ENCODE measurements at places on chromosomes 6 and 20. TPM values are rescaled to one million over a fixed set of nuclear protein-coding genes. Genes with fewer than 3 reads are reported as not detected.

GRCh38 chr6:938271-938905, 245.4 kb upstream of the EXOC2 start:
- H3K4me1 ChIP-seq: no peaks in the 10 kb centered on the region
- H3K27me3 ChIP-seq: peaks cover 29% of the 10 kb centered on the region
- no peak overlapping the region for H3K4me3 ChIP-seq

- no peaks in the 10 kb centered on the region for H3K4me1 ChIP-seq
- H3K27ac ChIP-seq: no peak overlapping the region
Observed at GRCh38 chr6:84448331-84448730, 220.9 kb upstream of the CEP162 start.

- no peak overlapping the region for H3K4me3 ChIP-seq
- H3K27ac ChIP-seq: no peak overlapping the region
- no peak for DNase-seq
- no peaks in the 10 kb centered on the region for H3K36me3 ChIP-seq
- no peaks in the 10 kb centered on the region for H3K4me1 ChIP-seq
- no peaks in the 10 kb centered on the region for H3K27me3 ChIP-seq
Observed at GRCh38 chr6:51968265-51968664, 119.1 kb downstream of the PKHD1 start.

- peaks cover 12% of the 10 kb centered on the region for H3K36me3 ChIP-seq
- H3K4me3 ChIP-seq: no peak overlapping the region
- peaks cover 11% of the 10 kb centered on the region for H3K4me1 ChIP-seq
Observed at GRCh38 chr6:17813542-17813941, 106.8 kb upstream of the NUP153 start.

DNA sequence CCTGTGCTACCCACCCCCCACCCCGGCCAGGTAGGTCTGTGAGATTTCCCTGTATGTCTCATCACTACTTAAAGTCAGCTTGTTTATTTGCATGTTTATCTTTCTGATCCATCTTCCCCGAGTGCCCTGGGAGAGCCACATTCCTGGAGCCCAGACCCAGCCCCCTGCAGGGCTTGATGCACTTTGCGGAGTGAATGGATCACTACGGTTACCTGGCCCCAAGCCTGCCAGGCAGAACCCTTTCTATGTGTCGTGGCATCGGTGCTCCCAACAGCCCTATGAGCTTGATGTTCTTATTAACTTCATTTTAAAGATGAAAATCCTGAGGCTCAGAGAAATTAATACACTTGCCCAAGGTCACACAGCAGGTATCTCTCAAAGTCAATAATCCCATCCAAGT, 13.6 kb upstream of the SLCO4A1 start:
- peaks cover 23% of the 10 kb centered on the region for H3K27me3 ChIP-seq
- DNase-seq: peak; percentile 13
- no peak overlapping the region for H3K4me3 ChIP-seq
- no peaks in the 10 kb centered on the region for H3K36me3 ChIP-seq
- H3K4me1 ChIP-seq: peaks cover 5% of the 10 kb centered on the region

GRCh38 chr6:18752278-18753068, 365.3 kb downstream of the RNF144B start:
- no peaks in the 10 kb centered on the region for H3K27me3 ChIP-seq
- no peak overlapping the region for H3K4me3 ChIP-seq
- DNase-seq: no peak
- no peak overlapping the region for H3K27ac ChIP-seq
- H3K36me3 ChIP-seq: no peaks in the 10 kb centered on the region

DNA sequence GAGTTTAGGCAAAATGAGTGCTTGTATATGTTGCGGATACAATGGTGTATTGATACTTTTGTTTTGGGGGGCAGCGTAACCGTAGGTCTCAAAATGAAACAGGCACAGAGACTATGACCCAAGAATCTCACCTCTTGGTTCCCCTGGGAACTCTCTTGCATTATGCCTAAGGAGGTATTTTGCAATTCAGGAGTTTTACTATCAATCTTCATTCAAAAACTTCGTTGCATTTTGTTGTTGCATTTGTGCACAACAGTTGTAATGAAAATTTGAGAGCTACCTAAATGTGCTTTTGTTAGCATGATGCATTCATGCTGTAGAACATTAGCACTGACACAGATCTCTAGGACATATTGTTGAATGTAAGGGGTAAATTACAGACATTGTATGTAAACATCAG, 18.2 kb downstream of the VTA1 start:
- H3K27me3 ChIP-seq: no peaks in the 10 kb centered on the region
- H3K27ac ChIP-seq: no peak overlapping the region

GRCh38 chr20:44392776-44393607, 37.5 kb downstream of the HNF4A start:
- peaks cover 50% of the 10 kb centered on the region for H3K27me3 ChIP-seq
- no peak for DNase-seq
- no peak overlapping the region for H3K27ac ChIP-seq
- no peaks in the 10 kb centered on the region for H3K36me3 ChIP-seq

The FAM162B gene
- polyA plus RNA-seq: 4.0 TPM

The OPRM1 gene
- not detected for polyA plus RNA-seq

The MYH7B gene
- polyA plus RNA-seq: 0.09 TPM

Data from IMR-90 (cell line).